B cell (primary cell): ENCODE measurements at places on chromosomes 5 and 9. TPM values are rescaled to one million over a fixed set of nuclear protein-coding genes. Genes with fewer than 3 reads are reported as not detected.

Gene RAB24
- total RNA-seq = 38.3 and 39.7 TPM in 2 replicates

Gene PRRC2B
- total RNA-seq = 256 and 268 TPM in 2 replicates

Gene OTP
- total RNA-seq = not detected in 2 replicates

Gene SPARC
- not detected in 2 replicates for total RNA-seq

Gene PHAX
- total RNA-seq = 42.7 and 43.9 TPM in 2 replicates

Gene C5orf46
- total RNA-seq = not detected in 2 replicates

Gene TMEM252
- not detected in 2 replicates for total RNA-seq

Gene GABRB2
- total RNA-seq = 0.05 and 0.15 TPM in 2 replicates

Gene ADAMTS12
- not detected in 2 replicates for total RNA-seq

Gene TOR2A
- 14.3 and 15.8 TPM in 2 replicates for total RNA-seq

Gene SMIM32
- total RNA-seq = not detected in 2 replicates

Gene PCDHGC3
- total RNA-seq = 1.9 and 2.0 TPM in 2 replicates

Gene SLC34A3
- total RNA-seq = not detected in 2 replicates
